NCI-H1048 (cell line): ENCODE measurements at places on chromosomes 1 and 21.
A peak's percentile ranks its signal among the peaks of the same experiment; 100 is the strongest.

DNA sequence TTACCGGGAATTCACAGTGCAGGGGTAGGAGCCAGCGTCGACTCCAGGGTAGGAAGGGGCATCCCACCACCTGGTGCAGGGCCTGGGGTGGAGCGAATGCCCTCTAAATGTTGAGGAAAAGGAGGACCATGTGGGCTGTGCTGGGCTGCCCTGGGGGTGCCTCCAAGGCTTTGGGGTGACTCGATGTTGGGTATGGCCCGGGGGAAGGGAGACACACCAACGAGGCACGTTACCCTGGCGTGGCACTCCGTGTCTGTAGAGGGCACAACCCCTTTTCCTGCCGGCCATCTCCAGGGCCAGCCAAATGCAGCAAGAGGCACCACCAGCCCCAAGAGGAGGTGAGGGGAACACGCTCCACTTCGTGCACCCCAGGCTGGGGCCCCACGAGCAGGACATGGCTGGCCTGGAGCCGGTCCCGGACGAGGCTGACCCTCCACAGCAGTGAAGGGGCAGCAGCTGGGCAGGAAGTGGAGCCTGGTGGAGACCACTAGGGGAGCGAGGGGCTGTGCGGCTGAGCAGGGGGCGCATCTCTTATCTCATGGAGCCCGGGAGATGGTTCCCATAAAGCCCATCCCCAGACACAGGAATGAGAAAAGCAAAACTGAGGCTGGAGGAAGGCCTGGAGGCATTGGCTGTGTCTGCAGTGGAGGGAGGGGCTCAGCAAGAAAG is 11.2 kb downstream of the ACTRT2 start:
- DNase-seq, result no peak

- DNase-seq, result no peak
Observed at GRCh38 chr1:227470688-227471087, 92.7 kb upstream of the ZNF678 start.

DNA sequence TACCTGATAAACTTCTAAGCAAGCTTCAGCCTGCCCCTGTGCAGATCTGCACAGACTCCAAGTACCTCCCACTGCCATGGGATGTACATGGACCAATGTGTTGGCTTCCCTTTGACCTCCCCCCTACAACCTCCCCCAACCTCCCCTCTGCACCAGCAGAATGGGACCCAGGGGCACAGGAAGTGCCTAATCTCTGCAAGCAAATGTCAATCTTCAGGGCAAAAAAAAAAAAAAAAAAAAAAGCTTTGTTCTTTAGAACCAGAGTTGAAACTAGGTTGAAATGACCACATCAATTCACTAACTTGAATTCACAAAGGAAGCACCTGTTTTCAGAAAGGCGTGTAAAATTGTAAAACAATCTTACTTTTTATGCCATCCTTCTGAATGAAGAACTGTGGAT is 53.9 kb upstream of the TIAM1 start:
- DNase-seq, result no peak

GRCh38 chr1:174923820-174924219 is 75.9 kb upstream of the CACYBP start:
- no peak for DNase-seq

DNA sequence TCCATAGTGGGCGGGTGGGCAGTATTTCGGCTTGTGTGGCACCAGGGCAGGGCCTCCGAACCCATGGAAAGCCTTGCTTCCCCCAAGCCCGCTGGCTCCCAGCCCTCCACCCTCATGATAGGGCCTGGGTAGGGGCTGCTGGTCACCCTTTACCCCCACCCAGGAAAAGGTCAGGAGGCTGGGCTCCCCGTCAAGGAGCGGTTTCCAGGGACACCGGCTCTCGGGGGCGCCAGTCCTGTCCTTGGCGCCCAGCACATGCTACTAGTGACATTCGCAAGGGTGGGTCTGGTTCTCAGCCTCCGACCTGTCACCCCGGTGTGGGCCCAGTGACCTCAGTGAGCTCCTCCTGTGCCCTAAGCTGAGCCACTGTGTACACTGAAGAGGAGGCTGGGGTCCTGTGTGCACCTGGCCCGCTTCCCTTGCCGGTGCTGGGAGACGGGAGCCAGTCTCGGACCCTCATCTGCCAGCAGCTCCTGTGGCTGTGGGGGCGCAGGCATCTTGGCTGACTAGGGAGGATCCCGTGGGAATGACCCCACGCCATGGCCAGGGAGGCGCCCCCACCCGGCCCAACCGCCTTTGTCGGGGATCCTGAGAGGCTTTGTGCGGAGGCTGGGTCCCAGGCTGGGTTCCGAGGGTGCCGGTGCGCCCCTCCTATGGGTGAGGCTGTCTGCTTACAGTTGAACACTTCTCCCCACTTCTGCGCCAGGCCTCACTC is 54.6 kb downstream of the SKI start:
- DNase-seq, result no peak

DNA sequence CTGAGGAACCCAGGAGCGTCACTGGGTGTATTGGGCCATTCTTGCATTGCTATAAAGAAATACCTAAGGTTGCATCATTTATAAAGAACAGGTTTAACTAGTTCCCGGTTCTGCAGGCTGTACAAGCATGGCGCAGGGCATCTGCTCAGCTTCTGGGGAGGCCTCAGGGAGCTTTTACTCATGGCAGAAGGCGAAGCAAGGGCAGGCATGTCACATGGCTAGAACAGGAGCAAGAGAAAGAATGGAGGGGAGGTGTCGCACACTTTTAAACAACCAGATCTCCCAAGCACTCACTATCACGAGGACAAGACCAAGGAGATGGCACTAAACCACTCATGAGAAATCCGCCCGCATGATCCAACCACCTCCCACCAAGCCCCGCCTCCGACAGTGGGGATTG is 65.2 kb downstream of the PSMG1 start:
- no peak for DNase-seq

DNA sequence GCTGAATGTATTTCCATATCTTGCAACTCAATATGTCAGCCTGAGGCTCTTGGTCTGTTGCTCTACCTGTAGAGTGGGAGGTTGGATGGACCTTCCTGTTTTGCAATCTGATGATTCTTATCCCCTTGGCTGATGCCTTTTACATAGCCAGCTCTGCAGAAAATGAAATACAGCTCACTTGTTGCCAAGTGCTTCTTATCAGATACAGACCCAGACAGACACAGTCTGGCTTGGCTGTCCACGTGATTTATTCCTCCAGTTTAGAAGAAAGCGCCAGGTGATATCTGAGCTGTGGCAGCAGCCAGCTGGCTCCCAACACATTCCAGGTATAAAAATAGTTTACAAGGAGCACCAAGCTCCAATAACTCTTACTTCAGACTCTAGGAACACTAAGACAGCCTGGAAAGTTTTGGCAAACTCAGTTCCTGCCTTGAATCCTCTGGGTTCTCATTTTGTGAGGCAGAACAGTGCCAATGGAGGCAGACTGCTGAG is 479.2 kb upstream of the USP24 start:
- no peak for DNase-seq

GRCh38 chr21:28086861-28087581 is 905.7 kb downstream of the LTN1 start:
- DNase-seq, result no peak

- no peak for DNase-seq
Observed at GRCh38 chr1:40256401-40257084, 1.5 kb upstream of the ZMPSTE24 start.

DNA sequence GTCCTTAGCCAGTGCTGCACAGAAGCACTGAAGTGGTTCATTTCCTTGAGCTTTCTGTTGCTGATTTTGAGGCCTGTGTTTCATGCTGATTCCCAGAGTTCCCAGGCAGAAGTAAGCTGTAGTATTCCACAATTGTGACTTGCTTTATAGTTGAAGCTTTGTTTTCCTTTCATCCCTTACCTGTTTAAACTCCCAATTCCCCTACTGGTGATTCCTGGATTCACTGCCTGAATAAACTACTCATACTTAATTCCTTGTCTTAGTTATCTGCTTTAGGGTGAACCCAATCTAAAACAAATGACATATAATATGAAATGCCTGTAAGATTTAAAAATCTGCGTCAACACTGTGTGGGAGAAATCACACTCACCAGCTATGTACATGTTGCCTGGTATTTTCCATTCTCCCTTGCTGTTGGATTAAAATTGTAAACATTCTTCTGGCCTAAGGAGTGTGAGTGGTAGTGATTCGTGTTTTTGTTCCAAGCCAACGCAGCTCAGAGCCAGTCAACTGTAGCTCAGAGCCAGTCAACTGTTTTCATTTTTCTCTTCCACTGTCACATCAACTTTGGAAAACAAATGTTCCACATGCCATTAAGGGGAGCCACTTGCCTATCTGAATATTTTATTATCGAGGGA is 879.4 kb downstream of the MRPL39 start:
- DNase-seq, result no peak

- no peak for DNase-seq
Observed at GRCh38 chr1:81702079-81702715, 98.5 kb upstream of the ADGRL2 start.

- DNase-seq, result no peak
Observed at GRCh38 chr1:4010814-4011605, 110.9 kb upstream of the C1orf174 start.

- no peak for DNase-seq
Observed at GRCh38 chr1:84584126-84584525, 9.9 kb upstream of the CTBS start.

DNA sequence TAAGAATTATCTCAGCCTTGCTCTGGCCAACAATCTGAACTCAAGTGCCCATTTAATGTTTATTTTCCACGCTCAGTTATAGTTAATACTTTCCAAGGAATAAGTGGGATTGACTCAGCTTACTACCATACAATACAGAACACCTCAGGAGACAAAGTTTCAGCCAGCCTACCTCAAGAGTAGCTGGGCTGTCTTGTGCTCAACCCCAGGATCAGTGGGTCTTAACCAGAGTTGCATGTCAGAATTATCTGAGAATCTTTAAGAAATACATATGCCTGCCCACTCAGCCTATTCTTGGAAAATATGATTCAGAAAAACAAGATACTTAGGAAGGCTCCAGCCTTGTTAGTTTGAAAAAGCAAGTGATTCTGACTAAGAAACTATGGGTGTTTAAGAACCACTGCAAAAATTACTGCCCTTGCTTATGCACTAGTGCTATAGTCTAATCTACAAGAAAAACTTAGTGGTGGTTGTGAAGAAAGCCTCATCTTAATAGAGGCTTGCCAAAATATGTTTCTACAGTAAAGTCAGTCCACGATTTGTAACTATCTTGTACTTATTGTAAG is 20.4 kb downstream of the CDC7 start:
- DNase-seq, result no peak

- no peak for DNase-seq
Observed at GRCh38 chr1:33573661-33574060, 101.2 kb downstream of the ZSCAN20 start.

DNA sequence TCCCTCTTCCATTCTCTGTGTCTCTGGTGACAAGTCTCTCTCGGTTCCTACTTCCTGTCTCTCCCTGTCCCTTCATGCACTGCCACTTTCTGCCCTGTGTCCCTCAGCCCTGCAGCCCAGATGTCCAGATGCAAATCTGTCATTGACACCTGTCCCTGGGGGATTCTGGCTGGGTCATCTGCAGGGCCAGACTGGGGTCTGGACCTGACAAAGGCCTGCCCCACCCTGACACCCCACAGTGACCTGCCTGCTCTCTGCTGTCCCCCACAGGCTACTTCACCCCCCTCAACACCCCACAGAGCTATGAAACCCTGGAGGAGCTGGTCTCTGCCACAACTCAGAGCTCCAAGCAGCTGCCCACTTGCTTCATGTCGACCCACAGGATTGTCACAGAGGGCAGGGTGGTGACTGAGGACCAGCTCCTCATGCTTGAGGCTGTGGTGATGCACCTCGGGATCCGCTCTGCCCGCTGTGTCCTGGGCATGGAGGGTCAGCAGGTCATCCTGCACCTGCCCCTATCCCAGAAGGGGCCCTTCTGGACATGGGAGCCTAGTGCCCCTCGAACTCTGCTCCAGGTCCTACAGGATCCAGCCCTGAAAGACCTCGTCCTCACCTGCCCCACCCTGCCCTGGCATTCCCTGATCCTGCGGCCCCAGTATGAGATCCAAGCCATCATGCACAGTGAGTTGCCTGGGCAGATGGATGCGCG is 7.2 kb downstream of the THEMIS2 start:
- no peak for DNase-seq

GRCh38 chr1:10271869-10272268 is 61.5 kb downstream of the KIF1B start:
- no peak for DNase-seq

GRCh38 chr1:156157506-156157905 is 4.1 kb downstream of the SEMA4A start:
- DNase-seq, result no peak

- peak; percentile 32 for DNase-seq
Observed at GRCh38 chr1:111738436-111739193, 580 bp downstream of the INKA2 start.

GRCh38 chr1:204353213-204353910 is 6.4 kb downstream of the PLEKHA6 start:
- no peak for DNase-seq

- no peak for DNase-seq
Observed at GRCh38 chr1:228336308-228337030, 70.2 kb downstream of the TRIM11 start.

DNA sequence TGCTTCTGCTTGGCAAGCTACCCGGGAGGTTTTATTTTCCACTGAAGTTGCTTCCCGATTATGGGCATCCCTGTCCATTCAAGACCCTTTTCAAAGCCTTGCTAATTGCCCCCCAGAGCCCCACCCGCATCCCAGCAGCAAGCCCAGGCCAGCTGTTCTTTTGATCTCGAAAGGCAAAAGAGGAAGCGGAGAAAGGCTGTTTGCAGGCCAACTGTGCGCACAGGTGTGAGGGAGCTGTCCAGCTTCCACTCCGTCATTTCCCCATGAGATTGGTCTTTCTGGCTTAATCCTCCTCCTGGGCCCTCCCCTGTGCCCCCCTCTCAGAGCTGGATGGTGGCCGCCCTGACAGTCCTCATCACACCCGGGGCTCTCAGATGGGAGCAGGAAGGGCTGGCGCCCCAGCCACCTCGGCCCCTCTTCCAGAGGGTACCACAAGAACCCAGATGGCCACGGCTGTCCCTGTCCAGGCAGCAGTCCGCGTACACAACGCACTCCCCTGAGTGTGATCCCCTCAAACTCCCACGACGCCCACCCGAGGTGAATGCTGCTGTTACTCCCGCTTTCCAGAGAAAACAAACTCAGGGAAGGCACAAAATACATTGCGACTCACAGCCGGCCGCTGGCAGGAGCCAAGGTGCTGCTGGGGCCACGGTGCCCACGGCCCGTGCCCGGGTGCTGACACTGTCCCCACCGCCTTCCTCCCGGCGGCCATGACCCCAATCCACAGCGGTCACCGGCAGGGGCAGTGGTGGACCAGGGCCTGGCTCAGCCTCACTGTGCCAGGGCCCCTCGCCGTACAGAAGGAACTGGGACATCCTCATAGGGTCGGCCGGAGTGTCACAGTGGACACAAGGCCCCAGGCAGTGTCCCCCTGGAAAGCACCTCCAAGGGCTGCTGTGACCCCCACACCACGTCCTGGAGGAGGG is 121.9 kb downstream of the CRYAA start:
- no peak for DNase-seq

GRCh38 chr1:84300501-84300900 is 1.0 kb upstream of the SAMD13 start:
- no peak for DNase-seq

DNA sequence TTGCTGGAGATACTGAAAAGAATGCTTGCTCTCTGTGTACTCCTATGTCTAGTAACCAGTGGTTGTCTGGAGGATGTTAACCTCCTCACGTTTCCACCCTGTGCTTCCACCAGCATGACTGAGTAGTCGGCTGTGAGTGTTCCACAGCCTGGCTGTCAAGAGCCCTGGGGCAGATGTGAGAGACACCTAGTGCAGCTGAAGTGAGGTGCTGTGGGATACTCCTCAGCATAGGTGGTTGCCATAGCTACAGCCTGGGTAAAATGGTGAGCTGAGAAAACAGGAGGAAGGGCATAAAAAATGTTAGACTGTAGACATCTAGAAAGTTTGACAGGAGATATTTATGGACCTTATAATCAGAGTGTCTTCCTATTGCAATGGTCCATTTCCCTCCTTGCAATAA is 15.8 kb downstream of the IVL start:
- no peak for DNase-seq
